GM23338 (cell line): ENCODE measurements at places on chromosomes 7 and 10. TPM values are rescaled to one million over a fixed set of nuclear protein-coding genes. Genes with fewer than 3 reads are reported as not detected.

- DNase-seq: no peak
- H3K27ac ChIP-seq: no peak overlapping the region
- H3K36me3 ChIP-seq: no peaks in the 10 kb centered on the region
Measured at GRCh38 chr10:12835709-12836108, 165.8 kb downstream of the CCDC3 start.

The SYNPO2L gene
- polyA plus RNA-seq: 0.16 and 0.57 TPM in 2 replicates

DNA sequence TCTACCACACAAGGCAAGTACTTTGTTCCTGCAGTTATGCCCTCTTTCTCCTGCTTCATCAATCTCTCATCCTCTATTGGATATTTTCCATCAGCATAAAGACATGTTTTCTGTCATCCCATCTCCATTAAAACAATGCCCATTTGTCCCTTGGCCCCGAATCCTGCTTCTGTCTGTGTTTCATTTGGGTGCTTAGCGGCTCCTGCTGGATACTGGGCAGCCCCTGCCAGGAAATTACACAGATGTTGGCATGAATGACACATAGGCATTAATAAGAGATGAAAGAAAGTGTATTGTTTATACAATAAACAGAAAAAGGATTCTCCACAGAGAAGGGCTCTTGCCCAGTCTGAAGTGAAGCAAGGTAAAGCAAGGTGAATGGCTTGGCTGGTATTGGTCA, 765.3 kb downstream of the REEP3 start:
- H3K36me3 ChIP-seq: no peaks in the 10 kb centered on the region
- no peaks in the 10 kb centered on the region for H3K27me3 ChIP-seq
- H3K27ac ChIP-seq: no peak overlapping the region
- 0 out of 2 replicates have a peak, but pooled peaks cover 6% of the 10 kb centered on the region for H3K4me1 ChIP-seq
- DNase-seq: no peak

DNA sequence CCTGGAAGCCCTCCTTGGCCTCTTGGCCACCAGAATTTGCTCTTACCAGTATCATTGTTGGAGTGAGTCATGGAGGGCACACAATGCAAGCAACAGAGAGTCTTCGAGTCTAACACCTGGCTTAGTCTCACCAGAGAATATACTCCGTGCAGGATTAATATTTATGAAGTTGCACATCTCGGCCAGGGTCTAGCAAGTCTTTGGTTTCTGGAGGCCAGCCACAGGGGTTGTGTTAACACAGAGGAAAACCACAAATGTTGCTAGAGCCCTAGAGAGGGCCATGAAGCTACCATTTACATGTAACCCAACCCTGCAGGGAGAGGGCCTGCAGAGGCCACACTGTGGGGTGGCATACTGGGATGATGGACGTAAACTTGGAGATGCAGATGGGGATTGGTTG, 71.8 kb downstream of the MTPN start:
- no peaks in the 10 kb centered on the region for H3K36me3 ChIP-seq
- H3K27me3 ChIP-seq: no peaks in the 10 kb centered on the region
- no peak overlapping the region for H3K27ac ChIP-seq
- no peak overlapping the region for H3K4me3 ChIP-seq
- DNase-seq: no peak
- H3K4me1 ChIP-seq: no peaks in the 10 kb centered on the region

- H3K4me3 ChIP-seq: no peak overlapping the region
- no peak overlapping the region for H3K27ac ChIP-seq
- H3K4me1 ChIP-seq: no peaks in the 10 kb centered on the region
- no peaks in the 10 kb centered on the region for H3K27me3 ChIP-seq
Measured at GRCh38 chr7:33193308-33193864, 64.0 kb downstream of the BBS9 start.

GRCh38 chr10:44234483-44234875, 150.4 kb downstream of the CXCL12 start:
- DNase-seq: peak; percentile 60
- peak overlapping the region; percentile 28; the same call in 1 of the 2 replicates for H3K4me3 ChIP-seq
- H3K4me1 ChIP-seq: peaks cover 24% of the 10 kb centered on the region
- H3K27me3 ChIP-seq: no peaks in the 10 kb centered on the region

The SERPINE1 gene
- polyA plus RNA-seq: 0.63 and 1.2 TPM in 2 replicates

- H3K4me1 ChIP-seq: peaks cover 50% of the 10 kb centered on the region
- peaks cover 4% of the 10 kb centered on the region; the same call in 1 of the 2 replicates for H3K36me3 ChIP-seq
- H3K4me3 ChIP-seq: peak overlapping the region; percentile 79
Measured at GRCh38 chr10:30436191-30436611, 2.2 kb downstream of the MAP3K8 start.

- H3K4me1 ChIP-seq: no peaks in the 10 kb centered on the region
- DNase-seq: no peak
- H3K27ac ChIP-seq: no peak overlapping the region
Measured at GRCh38 chr10:62225362-62225761, 43.3 kb downstream of the RTKN2 start.

The AOAH gene
- not detected in 2 replicates for polyA plus RNA-seq

The CLIP2 gene
- 7.2 and 8.1 TPM in 2 replicates for polyA plus RNA-seq

The VAX1 gene
- polyA plus RNA-seq: not detected in 2 replicates

The MAT1A gene
- 0.97 and 1.3 TPM in 2 replicates for polyA plus RNA-seq

DNA sequence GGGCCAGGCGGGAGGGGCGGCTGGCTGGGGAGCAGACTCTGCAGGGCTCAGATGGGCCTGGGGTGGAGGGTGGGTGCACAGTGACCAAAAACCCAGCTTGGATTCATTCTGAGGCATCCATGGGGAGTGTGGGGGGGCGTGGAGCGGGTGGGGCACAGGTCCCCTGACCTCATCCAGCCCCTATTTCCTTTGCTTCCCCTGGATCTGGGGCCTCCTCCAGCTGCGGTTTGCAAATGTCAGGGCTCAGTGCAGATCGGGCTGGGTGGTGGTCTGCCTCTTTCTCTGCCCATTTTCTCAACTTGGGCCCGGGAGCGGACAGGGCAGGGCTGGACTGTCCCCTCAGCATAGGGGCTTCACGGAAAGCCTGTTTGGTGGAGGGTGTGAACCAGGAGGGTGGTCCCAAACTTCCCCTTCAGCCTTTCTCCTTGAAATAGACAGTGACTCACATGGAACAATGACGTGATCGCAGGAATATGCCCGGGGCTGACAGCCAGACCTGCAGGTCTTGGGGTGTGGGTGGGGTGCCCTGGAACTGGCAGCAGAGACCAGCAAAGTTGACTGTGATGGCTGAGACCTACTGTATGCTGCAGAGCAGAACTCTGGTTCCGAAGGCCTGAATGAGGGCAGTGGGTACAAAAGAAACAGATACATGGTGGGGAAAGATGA, 72.9 kb upstream of the PODXL start:
- no peaks in the 10 kb centered on the region for H3K36me3 ChIP-seq
- no peak for DNase-seq
- H3K4me1 ChIP-seq: peaks cover 26% of the 10 kb centered on the region
- H3K27ac ChIP-seq: no peak overlapping the region

DNA sequence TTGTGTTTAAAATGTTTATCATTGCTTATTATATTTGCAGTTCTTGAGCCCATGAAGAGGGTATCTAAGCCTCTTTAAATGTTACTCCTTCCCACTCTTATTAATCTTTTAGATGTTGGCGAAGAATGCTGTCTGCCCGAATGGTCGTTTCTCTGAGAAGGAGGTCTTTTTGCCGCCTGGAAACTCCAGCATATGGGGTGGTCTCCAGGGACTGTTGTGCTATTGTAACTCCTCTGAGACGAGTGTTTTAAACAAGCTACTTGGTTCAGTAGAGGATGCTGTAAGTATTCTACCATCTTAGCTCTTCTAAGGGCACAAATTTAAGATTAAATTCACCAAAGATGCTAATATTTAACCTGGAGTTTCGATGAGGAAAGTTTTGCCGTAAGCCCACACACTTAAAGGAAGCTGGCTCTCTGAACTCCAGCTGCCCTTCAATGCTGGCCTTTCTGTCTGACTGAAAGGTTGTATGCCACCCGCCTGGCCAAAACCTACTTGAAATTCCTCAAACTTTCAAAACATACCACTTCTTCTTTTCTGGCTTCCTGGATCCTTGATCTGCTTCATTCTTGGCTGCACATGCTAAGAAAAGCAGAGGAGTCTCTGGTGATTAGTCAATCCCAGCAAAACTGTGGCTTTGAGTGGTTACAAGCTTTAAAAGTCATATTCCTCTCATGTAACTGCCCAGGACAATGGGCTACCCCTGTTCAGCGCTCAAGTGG, 74.7 kb downstream of the ABCA13 start:
- H3K27me3 ChIP-seq: no peaks in the 10 kb centered on the region
- no peak overlapping the region for H3K4me3 ChIP-seq
- peaks cover 4% of the 10 kb centered on the region; the same call in 1 of the 2 replicates for H3K4me1 ChIP-seq
- DNase-seq: no peak
- H3K36me3 ChIP-seq: no peaks in the 10 kb centered on the region

DNA sequence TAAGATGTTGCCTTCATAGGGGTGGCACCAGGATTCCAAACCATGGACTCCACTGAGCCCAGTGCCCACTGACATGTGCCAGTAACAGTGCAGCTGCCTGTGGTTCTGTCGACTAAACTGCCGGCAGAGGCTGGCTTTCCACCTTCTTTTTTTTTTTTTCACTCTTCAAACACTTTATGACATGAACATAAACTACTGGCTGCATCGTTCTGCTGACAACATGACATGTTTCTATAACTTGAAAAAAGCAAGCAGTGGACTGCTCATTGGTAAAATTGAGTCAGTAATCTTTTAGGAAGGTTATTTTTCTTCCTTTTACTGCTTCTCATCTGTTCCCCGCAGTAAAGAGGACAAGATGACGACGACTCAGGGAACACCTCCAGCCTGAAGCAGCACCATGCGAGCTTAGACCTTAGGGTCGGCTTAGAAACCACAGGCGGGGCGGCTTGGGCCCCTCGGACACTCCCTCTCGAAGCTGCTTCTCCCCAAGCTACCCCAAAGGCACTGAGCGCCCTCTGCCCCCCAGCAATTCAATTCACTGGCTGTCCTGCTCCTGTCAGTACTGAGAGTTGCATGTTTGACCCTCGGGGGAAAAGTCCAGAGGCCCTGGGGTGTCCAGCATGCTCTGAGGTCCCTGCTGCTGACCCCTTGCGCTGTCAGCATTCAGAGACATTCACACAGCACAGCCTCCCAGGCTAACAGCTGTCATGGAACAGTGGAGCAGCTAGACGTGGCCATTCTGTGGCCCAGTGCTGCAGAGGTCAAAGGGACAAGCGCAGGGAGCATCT, 112.5 kb downstream of the EGFR start:
- H3K27ac ChIP-seq: no peak overlapping the region
- H3K4me1 ChIP-seq: peaks cover 17% of the 10 kb centered on the region
- H3K36me3 ChIP-seq: no peaks in the 10 kb centered on the region
- no peak overlapping the region for H3K4me3 ChIP-seq

- no peaks in the 10 kb centered on the region for H3K4me1 ChIP-seq
- H3K36me3 ChIP-seq: no peaks in the 10 kb centered on the region
- H3K4me3 ChIP-seq: no peak overlapping the region
- H3K27me3 ChIP-seq: no peaks in the 10 kb centered on the region
Measured at GRCh38 chr10:128912568-128913311, 554.3 kb upstream of the MGMT start.

DNA sequence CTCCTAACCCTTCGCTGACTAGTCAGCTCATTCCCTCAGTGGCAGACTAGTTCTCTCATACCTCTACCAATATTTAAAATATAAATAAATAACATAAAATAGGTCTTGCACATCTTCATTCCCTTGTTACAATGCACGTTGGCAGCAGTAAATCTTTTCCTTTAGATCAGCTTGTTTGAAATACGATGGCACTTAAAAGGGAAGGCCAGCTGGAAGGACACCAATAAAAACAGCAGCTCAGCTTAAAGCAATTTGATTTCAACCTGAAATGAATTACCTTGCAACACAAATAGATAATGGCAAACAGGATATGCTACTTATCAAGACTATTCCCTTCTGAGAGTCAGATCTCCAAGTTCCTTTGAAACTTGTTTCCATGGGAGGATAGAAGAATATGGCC, 321.8 kb downstream of the GFRA1 start:
- no peak overlapping the region for H3K4me3 ChIP-seq
- no peak for DNase-seq
- peaks cover 27% of the 10 kb centered on the region for H3K4me1 ChIP-seq

The TUBAL3 gene
- polyA plus RNA-seq: not detected in 2 replicates

GRCh38 chr10:75034131-75034512, 77.3 kb upstream of the SAMD8 start:
- H3K4me1 ChIP-seq: no peaks in the 10 kb centered on the region
- H3K4me3 ChIP-seq: no peak overlapping the region
- no peaks in the 10 kb centered on the region for H3K27me3 ChIP-seq
- no peak overlapping the region for H3K27ac ChIP-seq
- H3K36me3 ChIP-seq: no peaks in the 10 kb centered on the region

The HOXA3 gene
- polyA plus RNA-seq: not detected in 2 replicates

- no peak for DNase-seq
- H3K36me3 ChIP-seq: no peaks in the 10 kb centered on the region
Measured at GRCh38 chr10:86734207-86734988, 22.0 kb upstream of the BMPR1A start.

- no peaks in the 10 kb centered on the region for H3K4me1 ChIP-seq
- no peak for DNase-seq
- no peaks in the 10 kb centered on the region for H3K27me3 ChIP-seq
Measured at GRCh38 chr10:75899816-75900390, 468.5 kb downstream of the LRMDA start.

- no peaks in the 10 kb centered on the region for H3K36me3 ChIP-seq
- no peak overlapping the region for H3K4me3 ChIP-seq
- DNase-seq: no peak
- no peak overlapping the region for H3K27ac ChIP-seq
- H3K4me1 ChIP-seq: no peaks in the 10 kb centered on the region
- no peaks in the 10 kb centered on the region for H3K27me3 ChIP-seq
Measured at GRCh38 chr10:24969841-24970281, 17.5 kb upstream of the PRTFDC1 start.

GRCh38 chr7:749140-749551, 22.1 kb upstream of the PRKAR1B start:
- no peak overlapping the region for H3K4me3 ChIP-seq
- no peak overlapping the region for H3K27ac ChIP-seq
- H3K4me1 ChIP-seq: no peaks in the 10 kb centered on the region
- H3K36me3 ChIP-seq: no peaks in the 10 kb centered on the region
- no peak for DNase-seq

- no peak overlapping the region for H3K4me3 ChIP-seq
- H3K4me1 ChIP-seq: no peaks in the 10 kb centered on the region
- H3K27ac ChIP-seq: no peak overlapping the region
- no peaks in the 10 kb centered on the region for H3K36me3 ChIP-seq
- no peaks in the 10 kb centered on the region for H3K27me3 ChIP-seq
- peak; percentile 76 for DNase-seq
Measured at GRCh38 chr10:132591166-132591971, 53.8 kb downstream of the INPP5A start.

The CTAGE8 gene
- 1.3 and 3.1 TPM in 2 replicates for polyA plus RNA-seq

GRCh38 chr10:6400821-6401465, 179.1 kb downstream of the PRKCQ start:
- H3K27me3 ChIP-seq: no peaks in the 10 kb centered on the region
- no peak for DNase-seq
- H3K4me3 ChIP-seq: no peak overlapping the region
- peaks cover 8% of the 10 kb centered on the region; the same call in 1 of the 2 replicates for H3K4me1 ChIP-seq
